ENCODE measurements at places on chromosomes 6 and 20.

DNA sequence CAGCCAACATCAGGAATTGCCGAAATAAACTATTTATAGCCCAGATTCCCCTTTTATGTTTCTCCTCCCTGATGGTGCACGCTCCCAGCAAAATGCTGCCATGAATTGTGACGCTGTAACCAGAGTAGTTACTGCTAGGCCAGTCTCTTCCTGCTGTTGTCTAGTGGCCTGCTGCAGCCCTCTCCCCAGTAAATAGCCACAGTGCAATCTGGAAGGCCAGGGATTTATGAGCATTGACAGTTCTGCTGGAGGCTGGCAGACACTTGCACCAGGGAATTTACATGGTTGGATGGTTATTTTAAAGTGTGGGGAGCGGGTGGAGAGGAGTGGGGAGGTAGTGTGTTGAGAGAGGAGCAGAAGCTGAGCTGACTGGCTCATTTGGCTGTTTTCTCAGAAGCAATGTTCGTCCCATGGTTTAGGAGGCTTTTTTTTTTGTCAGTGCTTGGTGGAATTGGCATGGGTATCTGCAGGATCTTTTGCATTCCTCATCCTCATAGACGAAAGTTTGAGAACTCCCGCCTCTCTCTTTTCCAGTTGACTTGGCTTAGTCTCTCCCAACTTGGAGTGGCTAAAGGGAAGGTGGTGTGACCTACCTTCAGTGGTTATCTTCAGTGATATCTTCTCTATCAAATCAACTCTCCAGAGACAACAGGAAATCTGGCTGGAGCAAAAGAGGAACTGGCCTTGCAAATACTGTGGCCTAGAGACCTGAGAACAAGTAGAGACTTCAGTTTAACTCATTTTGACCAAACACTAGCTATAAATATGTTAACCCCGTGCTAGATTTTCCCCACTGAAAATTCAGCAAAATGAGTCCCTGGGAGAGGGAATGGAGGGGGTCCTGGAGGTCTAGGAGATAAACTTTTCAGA lies 99.3 kb upstream of the VSTM2L start:
- no peak for DNase-seq

GRCh38 chr6:112202639-112203341 lies 51.6 kb downstream of the LAMA4 start:
- no peak for DNase-seq

DNA sequence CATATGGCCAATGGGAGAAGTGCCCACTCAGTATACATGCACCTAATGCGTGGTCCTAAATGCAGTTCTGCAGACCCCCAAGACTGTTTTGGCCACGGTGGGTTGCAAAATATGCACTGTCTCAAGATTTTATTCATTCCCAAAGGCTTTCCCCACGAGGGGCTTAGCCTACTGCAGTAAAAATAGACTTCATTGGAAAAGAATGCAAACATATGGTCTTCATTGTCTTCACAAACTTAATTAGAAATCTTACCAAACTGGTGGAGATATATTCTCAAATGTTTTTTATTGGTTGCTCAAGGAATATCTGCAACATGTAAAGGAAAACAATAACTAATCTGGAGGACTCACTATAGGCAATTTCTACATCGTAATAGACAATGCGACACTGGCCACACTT lies 31.6 kb upstream of the PRL start:
- DNase-seq: no peak

DNA sequence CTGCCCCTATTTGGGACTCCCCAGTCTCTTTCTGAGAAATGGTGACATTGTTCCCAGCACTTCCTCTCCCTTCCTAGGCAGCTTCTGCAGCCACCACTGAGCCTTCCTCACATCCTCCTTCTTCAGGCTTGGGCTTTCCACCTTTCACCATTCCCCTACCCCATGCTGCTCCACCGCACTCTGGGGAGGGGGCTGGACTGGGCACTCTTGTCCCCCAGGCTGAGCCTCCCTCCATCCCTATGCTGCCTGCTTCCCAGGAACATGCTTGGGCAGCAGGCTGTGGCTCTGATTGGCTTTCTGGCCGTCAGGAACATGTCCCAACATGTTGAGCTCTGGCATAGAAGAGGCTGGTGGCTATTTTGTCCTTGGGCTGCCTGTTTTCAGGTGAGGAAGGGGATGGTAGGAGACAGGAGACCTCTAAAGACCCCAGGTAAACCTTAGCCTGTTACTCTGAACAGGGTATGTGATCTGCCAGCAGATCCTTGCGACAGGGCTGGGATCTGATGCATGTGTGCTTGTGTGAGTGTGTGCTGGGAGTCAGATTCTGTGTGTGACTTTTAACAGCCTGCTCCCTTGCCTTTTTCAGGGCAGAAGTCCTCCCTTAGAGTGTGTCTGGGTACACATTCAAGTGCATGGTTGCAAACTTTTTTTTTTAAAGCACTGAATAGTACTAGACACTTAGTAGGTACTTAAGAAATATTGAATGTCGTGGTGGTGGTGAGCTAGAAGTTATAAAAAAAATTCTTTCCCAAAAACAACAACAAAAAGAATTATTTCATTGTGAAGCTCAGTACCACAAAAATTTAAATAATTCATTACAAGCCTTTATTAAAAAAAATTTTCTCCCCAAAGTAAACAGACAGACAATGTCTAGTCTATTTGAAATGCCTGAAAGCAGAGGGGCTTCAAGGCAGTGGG lies 2.1 kb upstream of the CDKN1A start:
- DNase-seq: no peak

GRCh38 chr6:79225717-79226599 lies 8.5 kb downstream of the HMGN3 start:
- no peak for DNase-seq

DNA sequence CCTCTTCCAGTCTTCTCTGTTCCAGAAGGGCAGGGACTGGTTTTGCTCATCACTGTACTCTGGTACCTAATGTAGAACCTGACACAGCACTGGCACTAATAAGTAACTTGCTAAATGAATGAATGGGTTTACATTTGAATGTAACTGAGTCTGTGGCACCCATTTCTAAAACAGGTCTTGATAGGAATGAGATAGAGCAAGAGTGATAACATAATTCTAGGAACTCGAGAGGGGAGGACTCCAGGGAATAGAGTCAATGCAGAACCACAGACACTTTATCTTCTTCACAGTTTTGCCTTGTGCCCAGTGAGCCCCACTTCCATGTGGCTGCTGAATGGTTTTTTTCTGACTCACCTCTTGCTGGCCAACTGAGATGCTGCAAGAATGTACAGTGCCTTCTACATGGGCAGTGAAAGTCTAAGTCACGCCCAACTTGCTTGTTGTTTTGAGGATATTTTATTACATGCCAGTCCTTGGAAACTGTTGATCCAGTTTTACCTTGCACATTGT lies 61.1 kb downstream of the TBC1D7 start:
- no peak for DNase-seq
